ENCODE measurements at places on chromosomes 11 and 22.

DNA sequence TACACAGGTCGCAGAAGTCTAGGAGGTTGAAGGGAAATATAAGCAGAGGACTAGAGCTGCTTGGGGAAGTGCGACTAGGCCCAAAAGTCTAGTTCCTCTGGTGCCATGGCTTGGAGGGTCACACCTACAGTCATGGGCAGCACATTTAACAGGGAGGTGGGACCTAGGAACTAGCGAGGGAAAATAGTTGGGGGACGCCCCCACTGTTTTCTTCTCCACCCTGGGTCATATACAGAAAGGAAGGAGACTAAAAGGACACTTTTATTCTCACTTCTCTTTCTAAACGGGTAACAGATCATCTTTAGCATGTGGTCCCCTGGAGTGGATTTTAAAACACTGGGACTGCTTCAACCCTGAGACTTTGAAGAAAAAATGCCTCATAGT, 16.6 kb downstream of the APIP start:
- DNase-seq, result no peak

DNA sequence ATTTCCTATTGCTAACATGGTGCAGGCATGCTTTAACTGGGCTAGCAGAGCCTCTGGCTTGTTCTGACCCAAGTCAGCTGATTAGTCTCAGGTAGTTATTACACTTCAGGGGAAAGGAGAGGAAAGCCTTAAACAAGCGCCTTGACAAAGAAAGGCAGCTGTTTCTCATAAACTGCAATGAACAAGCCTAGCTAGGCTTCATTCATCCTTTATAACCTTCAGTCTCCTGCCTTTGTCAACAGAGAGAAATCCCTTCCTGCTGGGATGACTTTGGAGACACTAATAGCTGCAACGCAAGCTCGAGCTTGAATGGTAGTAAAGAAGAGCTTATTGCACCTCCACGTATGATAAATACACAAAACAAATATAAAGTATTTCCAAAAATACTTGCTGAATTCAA, 68.4 kb downstream of the CCDC34 start:
- no peak for DNase-seq

DNA sequence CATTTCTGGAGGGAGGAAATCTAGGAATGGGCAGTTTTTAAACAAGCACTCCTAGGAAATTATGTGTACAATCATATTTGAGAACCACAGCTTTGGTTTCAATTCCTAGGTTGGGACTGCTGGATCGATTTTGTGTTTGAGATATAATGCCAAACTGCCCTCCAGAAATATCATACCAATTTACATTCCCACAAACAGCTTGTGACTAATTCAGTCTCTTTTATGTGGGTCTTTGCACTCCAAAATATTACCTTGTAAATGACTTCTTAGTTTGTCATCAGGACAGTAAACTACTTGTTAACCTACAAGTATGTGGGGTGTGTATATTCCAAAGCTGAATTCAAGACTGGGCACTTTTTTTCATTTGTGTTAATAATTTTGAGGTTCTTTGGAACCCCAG, 9.8 kb upstream of the BARX2 start:
- DNase-seq, result no peak

GRCh38 chr11:102157219-102157618, 47.0 kb downstream of the YAP1 start:
- DNase-seq, result no peak

- DNase-seq, result no peak
Measured at GRCh38 chr11:117020869-117021564, 77.2 kb downstream of the SIK3 start.

- DNase-seq, result no peak
Measured at GRCh38 chr11:133815636-133816035, 29.7 kb downstream of the SPATA19 start.

DNA sequence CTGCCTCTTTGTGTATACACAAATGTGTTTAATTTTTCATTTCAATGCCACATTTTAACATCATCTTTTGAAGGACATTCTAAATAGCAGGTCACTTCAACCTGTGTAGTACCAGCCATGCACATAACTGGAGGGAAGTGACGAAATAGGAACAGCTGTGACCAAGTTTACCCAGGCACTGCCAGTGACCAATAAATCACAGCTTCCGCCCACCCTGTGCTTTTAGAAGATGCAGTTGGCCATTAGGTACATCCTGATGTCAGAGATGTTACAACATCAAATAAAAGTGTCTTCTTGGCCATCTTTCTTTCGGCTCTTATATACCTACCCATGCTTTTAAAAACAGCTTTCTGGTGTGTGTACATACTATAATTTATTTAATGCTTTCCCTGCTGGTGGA, 7.8 kb downstream of the LDLRAD3 start:
- DNase-seq, result no peak
